Mesendoderm (in vitro differentiated cells): ENCODE measurements at places on chromosomes 6 and 20.

GRCh38 chr20:39270837-39271604 is 308.9 kb downstream of the DHX35 start:
- H3K27ac ChIP-seq, result no peak overlapping the region
- no peak overlapping the region for H3K4me3 ChIP-seq
- peak; percentile 44 for DNase-seq
- no peaks in the 10 kb centered on the region for H3K27me3 ChIP-seq
- H3K36me3 ChIP-seq, result no peaks in the 10 kb centered on the region
- H3K4me1 ChIP-seq, result peaks cover 7% of the 10 kb centered on the region

GRCh38 chr20:55641497-55641896 is 363.8 kb downstream of the CBLN4 start:
- H3K27ac ChIP-seq, result no peak overlapping the region
- H3K36me3 ChIP-seq, result no peaks in the 10 kb centered on the region
- H3K4me3 ChIP-seq, result no peak overlapping the region
- no peak for DNase-seq
- H3K4me1 ChIP-seq, result peaks cover 2% of the 10 kb centered on the region
- no peaks in the 10 kb centered on the region for H3K27me3 ChIP-seq

- H3K4me1 ChIP-seq, result no peaks in the 10 kb centered on the region
- no peak for DNase-seq
- no peak overlapping the region for H3K27ac ChIP-seq
- H3K36me3 ChIP-seq, result no peaks in the 10 kb centered on the region
- H3K4me3 ChIP-seq, result no peak overlapping the region
Measured at GRCh38 chr6:98308564-98308963, 525.8 kb upstream of the POU3F2 start.

- H3K4me3 ChIP-seq, result no peak overlapping the region
- H3K27me3 ChIP-seq, result no peaks in the 10 kb centered on the region
- H3K4me1 ChIP-seq, result peaks cover 2% of the 10 kb centered on the region
- no peak overlapping the region for H3K27ac ChIP-seq
- no peak for DNase-seq
Measured at GRCh38 chr20:44496976-44497375, 21.3 kb downstream of the TTPAL start.

GRCh38 chr6:167244064-167244960 is 46.8 kb upstream of the UNC93A start:
- H3K27me3 ChIP-seq, result no peaks in the 10 kb centered on the region
- H3K27ac ChIP-seq, result peak overlapping the region; percentile 57
- no peak overlapping the region for H3K4me3 ChIP-seq
- DNase-seq, result no peak
- H3K4me1 ChIP-seq, result peaks cover 11% of the 10 kb centered on the region
- H3K36me3 ChIP-seq, result no peaks in the 10 kb centered on the region

DNA sequence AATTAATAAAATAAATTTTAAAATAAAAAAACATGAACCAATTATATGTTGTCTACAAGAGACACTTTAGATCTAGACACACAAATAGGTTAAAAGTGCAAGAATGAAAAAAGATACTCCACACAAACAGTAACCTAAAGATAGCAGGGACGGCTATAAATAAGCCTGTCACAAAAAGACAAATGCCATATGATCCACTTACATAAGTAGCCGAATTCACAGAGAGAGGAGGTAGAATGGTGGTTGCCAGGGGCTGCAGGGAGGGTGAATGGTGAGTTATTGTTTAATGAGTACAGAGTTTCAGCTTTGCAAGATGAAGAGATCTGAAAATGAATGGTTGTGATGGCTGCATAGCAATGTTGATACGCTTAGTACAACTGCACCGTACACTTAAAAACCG is 32.7 kb downstream of the KATNA1 start:
- H3K4me3 ChIP-seq, result no peak overlapping the region
- DNase-seq, result no peak
- no peaks in the 10 kb centered on the region for H3K4me1 ChIP-seq
- H3K27ac ChIP-seq, result no peak overlapping the region
- no peaks in the 10 kb centered on the region for H3K36me3 ChIP-seq

DNA sequence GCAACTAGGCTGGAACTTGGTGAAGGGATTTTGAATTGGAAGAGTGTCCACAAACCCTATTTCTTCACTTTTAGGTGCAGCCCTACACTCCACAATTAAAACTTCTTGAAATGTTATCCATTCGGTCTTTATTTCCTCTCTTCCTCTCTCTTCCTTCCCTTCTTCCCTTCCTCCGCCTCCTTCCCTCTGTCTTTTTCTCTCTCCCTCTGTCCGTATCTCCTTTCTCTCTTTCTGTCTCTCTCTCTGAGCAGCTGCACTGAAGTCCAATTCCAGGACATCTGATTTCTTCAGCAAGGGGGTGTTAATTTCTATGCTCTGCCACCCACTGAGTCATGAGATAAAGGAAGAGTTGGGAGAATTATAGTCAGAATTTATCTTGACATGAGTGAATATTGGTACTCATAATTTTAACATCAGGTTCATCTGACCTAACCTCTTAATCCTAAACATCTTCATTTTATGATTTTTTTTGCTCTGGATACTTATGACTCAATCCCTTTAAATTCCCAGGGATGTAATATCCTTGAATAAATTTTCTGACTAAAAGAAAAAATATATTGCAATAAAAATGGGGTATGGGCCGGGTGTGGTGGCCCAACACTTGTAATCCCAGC is 84.2 kb downstream of the BCAS1 start:
- H3K4me1 ChIP-seq, result no peaks in the 10 kb centered on the region
- H3K4me3 ChIP-seq, result no peak overlapping the region
- no peak overlapping the region for H3K27ac ChIP-seq
- DNase-seq, result no peak
- H3K27me3 ChIP-seq, result no peaks in the 10 kb centered on the region
- H3K36me3 ChIP-seq, result no peaks in the 10 kb centered on the region

GRCh38 chr20:53676987-53677386 is 83.3 kb upstream of the ZNF217 start:
- no peak overlapping the region for H3K4me3 ChIP-seq
- no peak overlapping the region for H3K27ac ChIP-seq
- no peaks in the 10 kb centered on the region for H3K36me3 ChIP-seq

DNA sequence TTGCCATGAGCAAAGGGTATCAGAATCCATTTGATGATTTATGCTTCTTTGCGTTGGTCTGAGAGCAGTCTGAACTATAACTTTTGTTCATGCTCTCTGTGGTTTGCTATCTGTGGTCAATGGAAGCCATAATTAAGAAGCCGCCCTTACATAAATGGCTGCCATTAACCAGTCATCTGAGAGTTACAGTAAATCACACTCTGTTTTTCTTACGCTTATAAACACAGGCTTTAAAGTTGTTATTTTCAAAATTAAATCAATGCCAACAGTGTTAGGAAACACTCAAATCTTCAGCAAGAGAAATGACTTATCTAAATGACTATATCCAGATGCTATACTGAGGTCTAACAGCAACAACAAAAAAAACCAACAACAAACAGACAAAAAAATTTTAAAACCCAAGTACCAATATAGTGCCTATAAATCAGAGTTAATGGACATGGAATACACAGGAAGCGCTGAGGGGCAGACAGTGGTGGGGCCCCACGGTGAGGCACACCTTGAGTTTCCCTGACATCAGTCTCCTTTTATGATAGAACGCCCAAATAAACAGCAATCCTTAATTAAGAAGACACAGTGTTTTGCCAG is 108.0 kb upstream of the C6orf118 start:
- H3K4me1 ChIP-seq, result no peaks in the 10 kb centered on the region
- H3K4me3 ChIP-seq, result no peak overlapping the region
- H3K27me3 ChIP-seq, result no peaks in the 10 kb centered on the region
- no peaks in the 10 kb centered on the region for H3K36me3 ChIP-seq
- no peak for DNase-seq

GRCh38 chr6:137219664-137220252 is 573 bp upstream of the IFNGR1 start:
- H3K4me3 ChIP-seq, result no peak overlapping the region
- H3K27ac ChIP-seq, result no peak overlapping the region
- H3K36me3 ChIP-seq, result no peaks in the 10 kb centered on the region

- H3K27ac ChIP-seq, result no peak overlapping the region
- peaks cover 4% of the 10 kb centered on the region for H3K36me3 ChIP-seq
- H3K4me3 ChIP-seq, result no peak overlapping the region
- DNase-seq, result no peak
- H3K27me3 ChIP-seq, result no peaks in the 10 kb centered on the region
Measured at GRCh38 chr20:17609811-17610377, 40.0 kb downstream of the DSTN start.

GRCh38 chr6:72533606-72534005 is 88.3 kb upstream of the KCNQ5 start:
- H3K4me3 ChIP-seq, result no peak overlapping the region
- H3K27me3 ChIP-seq, result no peaks in the 10 kb centered on the region
- peak; percentile 10 for DNase-seq
- no peak overlapping the region for H3K27ac ChIP-seq

- no peak overlapping the region for H3K4me3 ChIP-seq
- DNase-seq, result no peak
- no peaks in the 10 kb centered on the region for H3K36me3 ChIP-seq
- H3K4me1 ChIP-seq, result no peaks in the 10 kb centered on the region
Measured at GRCh38 chr6:101108286-101108685, 227.2 kb upstream of the ASCC3 start.

DNA sequence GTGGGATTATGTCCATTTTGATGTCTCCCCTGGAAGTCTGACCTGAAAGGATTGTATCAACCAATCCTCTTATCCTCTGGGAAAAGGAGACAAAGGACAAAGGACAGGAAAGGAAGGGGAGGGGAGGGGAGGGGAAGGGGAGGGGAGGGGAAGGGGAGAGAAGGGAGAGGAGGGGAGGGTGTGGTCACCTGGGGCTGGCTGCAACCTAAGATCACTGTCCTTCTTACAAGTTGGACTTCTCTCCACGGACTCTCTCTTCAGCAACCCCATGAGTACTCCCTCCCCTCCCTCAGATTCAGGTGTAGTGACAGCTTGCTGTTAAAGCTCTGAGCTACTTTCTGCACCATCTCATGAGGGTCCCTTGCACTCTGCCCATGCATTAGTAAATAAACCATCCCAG is 58.9 kb upstream of the KLHL31 start:
- H3K27ac ChIP-seq, result no peak overlapping the region
- H3K4me1 ChIP-seq, result no peaks in the 10 kb centered on the region
- DNase-seq, result peak; percentile 30
- H3K36me3 ChIP-seq, result no peaks in the 10 kb centered on the region
- H3K4me3 ChIP-seq, result no peak overlapping the region
- H3K27me3 ChIP-seq, result no peaks in the 10 kb centered on the region
